GM12878 (cell line): ENCODE measurements at places on chromosomes 2 and 18. TPM values are rescaled to one million over a fixed set of nuclear protein-coding genes. Genes with fewer than 3 reads are reported as not detected.

The CCDC121 gene
- total RNA-seq: 0.49 and 0.53 TPM in 2 replicates

DNA sequence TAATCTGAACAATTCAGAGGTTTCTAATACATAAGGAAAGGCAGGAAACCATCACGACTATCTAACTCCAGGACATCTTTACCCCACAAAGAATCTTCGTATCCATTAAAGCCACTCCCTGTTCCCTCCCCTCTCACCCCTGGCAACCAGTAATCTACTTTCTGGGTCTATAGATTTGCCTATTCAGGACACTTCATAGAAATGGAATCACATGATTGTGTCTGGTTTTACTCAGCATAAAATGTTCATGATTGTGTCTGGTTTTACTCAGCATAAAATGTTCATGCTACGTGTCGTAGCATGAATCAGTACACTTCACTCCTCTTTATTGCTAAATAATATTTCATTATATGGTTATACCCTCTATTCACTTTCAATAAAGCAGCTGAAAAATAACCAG lies 11.6 kb downstream of the FECH start:
- peaks cover 3% of the 10 kb centered on the region; the same call in 1 of the 2 replicates for H3K4me1 ChIP-seq
- H3K27ac ChIP-seq: no peak overlapping the region
- H3K36me3 ChIP-seq: peaks cover 8% of the 10 kb centered on the region; the same call in 1 of the 2 replicates

- H3K4me1 ChIP-seq: no peaks in the 10 kb centered on the region
- no peak overlapping the region for H3K27ac ChIP-seq
- H3K36me3 ChIP-seq: no peaks in the 10 kb centered on the region
- no peaks in the 10 kb centered on the region for H3K27me3 ChIP-seq
Observed at GRCh38 chr2:234812851-234813250, 139.0 kb upstream of the SH3BP4 start.

- H3K27me3 ChIP-seq: peaks cover 4% of the 10 kb centered on the region; the same call in 1 of the 2 replicates
- no peaks in the 10 kb centered on the region for H3K4me1 ChIP-seq
- no peak for DNase-seq
- no peak overlapping the region for H3K4me3 ChIP-seq
- H3K27ac ChIP-seq: no peak overlapping the region
Observed at GRCh38 chr2:200655918-200656580, 70.2 kb downstream of the AOX1 start.

DNA sequence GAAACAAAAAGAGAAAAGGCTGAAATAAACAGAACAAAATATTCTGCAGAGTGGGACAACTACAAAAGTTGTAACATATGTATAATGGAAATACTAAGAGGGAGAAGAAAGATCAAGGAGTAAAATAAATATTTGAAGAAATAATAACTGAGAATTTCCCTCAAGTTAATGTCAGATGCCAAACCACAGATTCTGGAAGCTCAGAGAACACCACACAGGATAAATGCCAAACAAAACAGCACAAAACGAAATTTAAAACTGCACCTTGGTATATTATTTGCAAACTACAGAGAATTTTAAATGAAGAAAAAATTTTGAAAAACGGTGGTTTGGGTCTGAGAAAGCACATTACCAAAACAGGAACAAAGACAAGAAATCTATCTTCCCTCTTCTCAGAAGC lies 1588.9 kb upstream of the TMEFF2 start:
- H3K36me3 ChIP-seq: no peaks in the 10 kb centered on the region
- H3K4me1 ChIP-seq: no peaks in the 10 kb centered on the region
- no peaks in the 10 kb centered on the region for H3K27me3 ChIP-seq
- H3K27ac ChIP-seq: no peak overlapping the region
- no peak overlapping the region for H3K4me3 ChIP-seq
